Smooth muscle cell of the brain vasculature (primary cell): ENCODE measurements at places on chromosomes 3 and 15.

DNA sequence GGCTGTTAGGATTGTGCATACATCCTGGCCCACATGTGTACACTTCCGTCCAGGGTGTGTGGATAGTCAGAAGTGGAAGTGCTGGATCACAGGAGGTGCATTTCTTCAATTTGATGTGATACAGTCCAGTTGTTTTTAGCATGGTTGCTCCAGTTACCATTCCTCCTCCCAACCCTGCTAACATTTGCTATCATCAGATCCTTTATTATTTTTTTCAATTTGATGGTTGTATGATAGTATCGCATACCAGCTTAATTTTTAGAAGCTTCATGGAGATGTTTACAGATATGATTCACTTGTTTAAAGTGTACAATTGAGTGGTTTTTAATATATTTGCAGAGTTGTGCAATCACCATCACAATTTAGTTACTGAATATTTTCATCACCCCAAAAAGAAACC lies 202.7 kb downstream of the ITPR1 start:
- no peak for DNase-seq

DNA sequence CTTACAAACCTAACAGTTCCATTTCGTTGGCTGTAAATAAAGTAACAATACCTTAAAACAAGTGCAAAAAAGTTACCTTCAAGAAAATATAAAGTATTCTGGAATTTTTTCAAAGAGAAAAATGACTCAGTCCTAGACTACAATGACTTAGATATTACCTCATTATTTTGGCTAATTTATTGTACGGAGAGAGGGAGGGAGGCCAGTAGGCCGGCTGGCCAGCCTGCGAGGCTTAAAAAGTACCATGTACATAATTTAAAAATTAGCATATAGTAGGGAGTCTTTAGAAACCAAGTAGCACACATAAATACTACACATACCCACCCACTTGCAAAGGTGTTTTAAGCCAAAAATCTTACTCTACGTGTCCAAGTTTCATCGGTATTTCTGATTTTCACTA lies 41.9 kb upstream of the MAP4 start:
- no peak for DNase-seq

GRCh38 chr15:89905846-89906378 lies 6.8 kb downstream of the ARPIN start:
- no peak for DNase-seq

DNA sequence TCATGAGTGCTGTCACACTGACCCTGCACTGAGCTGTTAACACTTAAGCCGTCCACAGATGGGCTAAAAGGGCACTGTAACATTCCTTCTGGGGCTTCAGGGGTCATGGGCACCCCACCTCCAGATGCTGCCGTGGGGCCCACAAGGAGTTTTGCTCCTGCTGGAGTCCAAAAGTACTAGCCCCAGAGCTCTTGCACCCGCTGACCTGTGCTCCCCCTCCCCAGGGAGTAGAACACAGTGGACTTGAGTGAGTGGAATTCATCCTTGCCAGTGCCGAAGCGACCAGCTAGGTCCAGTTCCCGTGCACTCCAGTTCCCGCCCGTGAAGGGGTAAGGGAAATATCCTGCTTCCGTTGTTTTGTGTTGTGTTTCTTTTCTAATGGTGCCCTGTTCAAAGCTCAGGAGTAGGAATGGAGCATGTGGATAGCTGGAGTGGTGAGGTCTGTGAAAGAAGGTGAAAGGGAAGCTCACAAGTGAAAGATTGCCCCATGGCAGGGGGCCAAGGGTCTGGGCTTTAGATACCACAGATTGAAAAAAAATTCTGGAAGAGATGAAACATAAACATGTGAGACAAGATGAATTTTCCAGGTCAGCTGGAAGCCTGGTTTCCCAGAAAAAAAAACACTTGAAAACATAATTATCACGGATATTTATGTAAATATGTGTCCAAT lies 36.6 kb downstream of the SLCO2A1 start:
- DNase-seq = no peak

DNA sequence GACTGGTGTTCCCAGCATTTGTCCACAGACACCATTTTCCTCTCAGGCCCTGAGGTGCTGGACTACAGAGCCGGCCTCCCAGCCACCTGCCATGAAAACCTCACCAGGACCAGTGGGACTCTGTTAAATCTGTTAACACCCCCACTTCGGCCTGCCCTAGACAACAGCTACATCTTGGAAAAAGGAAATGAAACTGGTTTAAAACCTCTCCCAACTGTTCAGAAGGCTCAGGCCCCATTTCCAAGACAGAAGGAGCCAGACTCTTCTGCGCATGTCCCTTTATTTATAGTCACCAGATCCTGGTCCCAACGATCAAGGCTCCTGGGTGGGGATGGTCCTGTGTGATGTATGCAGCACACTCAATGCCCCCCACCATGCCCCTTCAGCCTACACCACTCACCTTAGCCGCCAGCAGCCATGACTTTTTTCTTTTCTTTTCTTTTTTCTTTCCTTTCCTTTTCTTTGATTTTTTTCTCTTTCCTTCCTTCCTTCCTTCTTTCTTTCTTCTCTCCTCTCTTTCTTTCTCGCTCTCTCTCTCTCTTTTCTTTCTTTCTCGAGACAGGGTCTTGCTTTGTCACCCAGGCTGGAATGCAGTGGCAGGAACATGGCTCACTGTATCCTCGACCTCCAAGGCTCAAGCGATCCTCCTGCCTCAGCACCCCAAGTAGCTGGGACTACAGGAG lies 25.5 kb upstream of the FLNB start:
- no peak for DNase-seq

GRCh38 chr3:190854062-190854461 lies 8.4 kb downstream of the GMNC start:
- no peak for DNase-seq

GRCh38 chr3:40096661-40097111 lies 212.8 kb upstream of the EIF1B start:
- DNase-seq = no peak

GRCh38 chr3:153328690-153329089 lies 166.7 kb downstream of the RAP2B start:
- DNase-seq = no peak

DNA sequence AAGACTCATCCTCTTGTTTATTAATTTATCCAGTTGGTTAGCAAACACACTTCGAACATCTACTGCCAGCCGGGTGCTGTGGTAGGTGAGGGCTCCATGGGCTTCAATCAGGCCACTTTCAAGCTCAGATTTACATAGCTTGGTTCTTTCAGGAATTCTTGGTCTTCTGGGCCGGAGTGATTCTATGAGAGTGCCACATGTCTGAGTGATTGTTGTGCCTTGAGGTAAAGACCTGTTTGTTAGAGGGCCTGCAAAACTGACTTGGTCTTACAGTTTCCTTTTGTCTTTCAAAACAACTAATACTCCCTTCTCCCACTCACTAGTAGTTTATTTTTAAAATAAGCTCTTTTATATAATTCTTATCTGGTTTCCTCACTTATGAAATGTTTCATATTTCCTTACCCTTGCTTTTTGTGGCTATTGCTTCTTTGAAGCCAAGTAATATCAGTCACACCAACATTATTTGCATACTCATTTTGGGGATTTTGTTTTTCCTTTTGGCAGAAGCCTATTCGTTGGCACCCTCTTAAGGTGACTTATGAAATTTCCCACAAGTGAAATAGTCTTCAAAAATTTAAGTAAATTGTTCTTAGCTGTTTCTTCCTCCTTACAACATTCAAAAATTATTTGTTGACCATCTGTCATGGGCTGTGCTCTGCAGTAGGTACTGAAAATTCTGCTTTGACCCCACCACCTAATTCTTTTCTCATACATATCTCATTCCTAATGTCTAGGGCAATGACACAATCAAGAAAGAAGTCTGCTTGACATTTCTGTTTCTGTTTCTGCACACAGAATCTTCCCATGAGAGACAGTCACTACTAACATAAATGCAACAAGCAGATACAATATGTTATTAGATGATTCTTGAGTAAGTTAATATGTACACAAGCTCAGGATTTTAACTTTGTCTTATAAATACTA lies 120.2 kb downstream of the LRRC28 start:
- no peak for DNase-seq

- no peak for DNase-seq
These were observed 30.6 kb upstream of the ADAMTS7 start for GRCh38 chr15:78841891-78842290.

DNA sequence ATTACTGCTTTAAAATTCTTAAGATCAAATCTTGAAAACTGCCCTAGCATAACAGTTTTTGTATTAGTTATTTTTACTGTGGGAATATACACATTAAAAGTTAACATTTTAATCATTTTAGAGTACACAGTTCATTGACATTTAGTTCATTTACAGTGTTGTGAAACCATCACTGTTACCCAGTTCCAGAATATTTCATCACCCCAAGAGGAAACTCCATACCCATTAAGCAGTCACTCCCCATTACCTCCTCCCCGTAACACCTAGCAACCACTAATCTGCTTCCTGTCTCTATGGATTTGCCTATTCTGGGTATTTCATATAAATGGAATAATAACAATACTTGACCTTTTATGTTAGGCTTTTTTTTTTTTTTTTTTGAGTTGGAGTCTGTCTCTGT lies 164.1 kb upstream of the LRRFIP2 start:
- no peak for DNase-seq

- no peak for DNase-seq
These were observed at the start of gene DAPK2 for GRCh38 chr15:64046421-64047153. DAPK2 (minus strand) TSS chr15:64046485; CDS start chr15:64040261, 6,224 bp downstream.

DNA sequence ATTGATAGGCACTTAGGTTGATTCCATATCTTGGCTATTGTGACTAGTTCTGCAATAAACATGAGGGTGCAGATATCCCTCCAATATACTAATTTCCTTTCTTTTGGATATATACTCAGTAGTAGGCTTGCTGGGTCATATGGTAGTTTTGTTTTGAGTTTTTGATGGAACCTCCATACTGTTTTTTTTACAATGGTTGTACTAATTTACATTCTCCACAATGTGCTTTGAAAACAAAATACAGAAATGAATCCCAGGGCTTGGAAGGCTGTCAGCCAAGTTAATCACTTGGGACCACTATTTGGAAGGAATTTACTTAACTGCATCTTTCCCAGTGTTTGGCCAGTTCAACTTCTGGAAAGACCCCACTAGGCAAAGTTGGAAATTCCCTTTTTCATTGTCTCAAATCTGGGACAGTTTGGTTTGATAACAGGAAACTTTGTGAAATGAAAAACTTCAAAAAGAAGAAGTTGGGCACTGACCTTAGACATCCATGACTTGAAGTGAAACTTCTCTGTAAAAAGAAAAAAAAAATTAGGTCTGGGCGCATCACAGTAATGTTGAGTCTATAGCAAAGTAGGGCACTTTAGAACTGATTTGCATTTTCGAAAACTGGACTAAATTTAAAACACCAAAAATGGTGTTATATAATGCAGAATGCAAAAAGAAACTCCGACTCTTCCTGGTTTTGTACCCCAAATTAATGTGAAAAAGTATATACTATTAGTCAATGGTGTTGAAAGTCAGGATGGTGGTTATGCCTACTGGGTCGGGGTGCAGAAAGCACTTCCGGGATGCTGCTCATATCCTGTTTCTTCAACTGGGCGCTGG lies 6.0 kb downstream of the CTSH start:
- no peak for DNase-seq

- no peak for DNase-seq
These were observed 60.2 kb downstream of the PIAS1 start for GRCh38 chr15:68114356-68114755.

- DNase-seq = no peak
These were observed 14.8 kb downstream of the GNB4 start for GRCh38 chr3:179436517-179436916.

- no peak for DNase-seq
These were observed 316.2 kb upstream of the THRB start for GRCh38 chr3:24810881-24811280.

GRCh38 chr3:3615533-3615932 lies 183.7 kb upstream of the LRRN1 start:
- DNase-seq = no peak

DNA sequence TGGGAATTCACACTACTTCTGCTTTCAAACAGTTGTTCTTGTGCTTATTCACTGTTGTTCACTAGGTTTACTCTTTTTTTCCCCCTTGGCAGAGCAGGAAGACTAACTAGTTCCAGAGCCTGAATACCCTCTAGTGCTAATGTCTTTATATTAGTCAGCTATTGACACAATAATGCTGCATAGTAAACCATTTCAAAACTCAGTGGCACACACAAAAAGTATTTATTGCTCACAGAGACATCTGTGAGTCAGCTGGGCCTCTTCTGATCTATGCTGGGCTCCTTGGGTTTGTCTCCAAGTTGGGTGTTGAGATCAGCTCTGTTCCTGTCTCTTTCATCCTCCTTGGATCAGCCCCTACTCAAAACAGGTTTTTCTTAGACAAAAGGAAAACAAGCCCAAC lies 51.1 kb downstream of the RSRC1 start:
- DNase-seq = no peak

DNA sequence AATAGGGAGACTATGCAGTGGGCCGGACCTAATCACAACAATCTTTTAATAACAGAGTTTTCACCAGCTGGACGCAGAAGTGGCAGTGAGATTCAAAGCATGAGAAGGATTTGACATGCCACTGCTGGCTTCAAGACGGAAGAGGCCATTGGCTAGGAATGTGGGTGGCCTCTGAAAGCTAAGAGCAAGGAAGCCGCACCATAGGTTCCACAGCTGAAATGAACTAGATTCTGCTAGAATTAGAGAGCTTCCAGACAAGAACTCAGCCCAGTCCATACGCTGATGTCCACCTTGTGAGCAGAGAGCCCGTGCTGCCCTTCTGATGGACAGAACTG lies 6.9 kb upstream of the NCBP2 start:
- no peak for DNase-seq
